ENCODE measurements at places on chromosomes 16 and 17. TPM values are rescaled to one million over a fixed set of nuclear protein-coding genes. Genes with fewer than 3 reads are reported as not detected.

The YWHAE gene
- total RNA-seq, result 610 TPM

The TEX19 gene
- total RNA-seq, result not detected

The KRT222 gene
- total RNA-seq, result 0.80 TPM

The CDH1 gene
- 86.5 TPM for total RNA-seq

The DDX5 gene
- total RNA-seq, result 616 TPM

The KRTAP4-9 gene
- not detected for total RNA-seq

The GRIN2A gene
- not detected for total RNA-seq

The TADA2A gene
- total RNA-seq, result 36.1 TPM

The KCNH6 gene
- total RNA-seq, result not detected

The CORO1A gene
- total RNA-seq, result 30.9 TPM

The SLC5A10 gene
- total RNA-seq, result not detected

The MYL11 gene
- not detected for total RNA-seq

The NECAB2 gene
- total RNA-seq, result not detected

The TMEM94 gene
- total RNA-seq, result 62.5 TPM

The KRTAP4-1 gene
- not detected for total RNA-seq

The SLC25A10 gene
- 9.8 TPM for total RNA-seq

The NPIPB6 gene
- 2.6 TPM for total RNA-seq

The TBC1D3K gene
- not detected for total RNA-seq

The NPIPA2 gene
- total RNA-seq, result 1.3 TPM

The KRTAP9-4 gene
- total RNA-seq, result not detected

The CCDC200 gene
- not detected for total RNA-seq

The CLDN7 gene
- total RNA-seq, result 95.9 TPM

The ZNF469 gene
- total RNA-seq, result 0.80 TPM

The SLC16A13 gene
- 0.32 TPM for total RNA-seq

The KANSL1 gene
- total RNA-seq, result 111 TPM

The SOX9 gene
- total RNA-seq, result 15.7 TPM

The PPL gene
- total RNA-seq, result 53.1 TPM

The RND2 gene
- total RNA-seq, result 2.0 TPM

The APOH gene
- total RNA-seq, result not detected

The OR2C1 gene
- total RNA-seq, result not detected

The CDYL2 gene
- total RNA-seq, result 6.4 TPM

The PKMYT1 gene
- 0.73 TPM for total RNA-seq

The PITPNM3 gene
- total RNA-seq, result 1.8 TPM

The PARD6A gene
- total RNA-seq, result 6.4 TPM

The GNG13 gene
- not detected for total RNA-seq

The PEX12 gene
- total RNA-seq, result 8.2 TPM

The KIF2B gene
- total RNA-seq, result not detected

The HEATR9 gene
- total RNA-seq, result not detected

All from breast epithelium (tissue), 4 donors.